SHP77 treated with DMSO at 0.1 percent for 48 hours (cell line): ENCODE measurements at places on chromosomes 12 and 14.
A peak's percentile ranks its signal among the peaks of the same experiment; 100 is the strongest.

- no peak for DNase-seq
Measured at GRCh38 chr12:122282061-122282460, 15.8 kb upstream of the VPS33A start.

- DNase-seq, result no peak
Measured at GRCh38 chr12:44157359-44157758, 321.5 kb downstream of the TMEM117 start.

DNA sequence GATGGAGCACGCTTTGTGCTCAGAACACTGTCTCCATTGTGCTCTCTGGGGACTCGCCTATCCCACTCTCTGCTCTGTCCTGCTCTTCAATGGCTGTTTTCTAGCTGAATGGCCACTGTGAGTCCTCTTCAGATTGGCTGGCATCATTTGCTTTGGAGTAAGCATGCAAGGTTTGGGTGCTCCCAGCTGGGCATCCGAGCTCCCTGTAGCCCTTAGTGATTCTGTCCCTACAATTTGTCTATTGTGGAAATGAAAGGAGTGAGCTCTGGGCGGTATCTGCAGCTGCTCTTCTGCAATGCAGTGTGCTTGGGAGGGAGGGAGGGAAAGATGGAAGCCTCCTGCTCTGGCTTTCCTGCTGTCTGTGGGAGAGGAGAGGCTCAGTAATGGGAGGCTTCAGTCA lies 84.8 kb downstream of the SMOC1 start:
- DNase-seq, result no peak

DNA sequence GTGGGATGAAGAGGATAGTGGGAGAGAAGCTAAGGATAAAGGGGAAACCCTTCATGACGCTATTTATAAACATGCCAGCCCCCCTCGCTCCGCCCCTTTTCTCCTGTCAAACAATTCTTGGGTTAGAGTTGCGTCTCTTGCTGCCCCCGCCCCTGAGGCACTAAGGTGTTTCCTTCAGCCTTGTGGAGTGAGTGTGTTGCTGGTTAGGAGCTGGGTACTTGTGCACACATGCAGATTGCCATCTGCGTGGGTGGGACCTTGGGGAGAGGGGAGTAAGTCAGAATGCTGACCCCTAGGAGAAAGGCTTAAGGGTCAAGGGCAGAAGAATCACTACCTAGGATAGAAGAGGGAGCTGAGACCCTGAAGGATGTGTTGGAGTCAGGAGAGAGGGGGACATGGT lies 5.4 kb downstream of the FOXJ2 start:
- DNase-seq, result no peak

GRCh38 chr14:106518054-106518943 lies 991.9 kb downstream of the TMEM121 start:
- no peak for DNase-seq

GRCh38 chr14:100312877-100313400 lies 6.7 kb upstream of the SLC25A29 start:
- DNase-seq, result peak; percentile 23

DNA sequence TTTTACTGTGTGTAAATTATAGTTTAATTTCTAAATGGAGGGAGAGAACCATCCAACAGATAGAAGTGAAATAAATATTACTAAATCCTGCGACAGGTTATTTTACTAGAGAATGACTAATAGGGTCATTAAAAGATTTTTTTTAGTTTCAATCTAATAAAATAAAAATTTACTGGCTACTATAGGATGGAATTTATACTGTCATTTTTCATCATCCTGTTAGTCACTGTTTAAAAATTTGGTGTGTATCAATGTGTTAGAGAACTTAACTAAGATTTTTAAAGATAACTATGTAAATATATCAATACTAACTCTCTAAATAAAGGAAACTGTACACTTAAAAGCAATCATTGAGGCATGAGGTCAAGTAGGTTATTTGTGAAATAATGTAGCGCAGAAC lies 41.1 kb upstream of the CDKN3 start:
- DNase-seq, result no peak

DNA sequence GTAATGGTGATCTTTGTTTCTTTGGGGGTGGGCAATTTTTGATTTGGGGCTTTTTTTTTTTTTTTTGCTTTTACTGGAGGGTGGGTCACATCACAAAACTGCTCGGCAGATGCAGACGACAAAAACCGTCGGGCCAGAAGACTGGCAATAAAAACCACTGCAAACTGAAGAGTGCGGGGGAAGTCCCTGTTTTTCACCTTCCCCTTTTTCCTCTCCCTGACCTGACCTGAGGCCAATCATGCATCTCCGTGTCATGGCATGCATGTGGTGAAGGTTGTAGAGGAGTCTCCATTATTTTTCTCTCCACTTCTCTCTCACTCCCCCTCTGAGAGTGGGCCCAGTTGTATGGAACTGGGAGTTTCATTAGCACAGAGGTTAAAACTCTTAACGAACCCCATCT lies 57.5 kb downstream of the AP5M1 start:
- DNase-seq, result no peak

- DNase-seq, result no peak
Measured at GRCh38 chr12:113782873-113783272, 183.3 kb downstream of the RBM19 start.

DNA sequence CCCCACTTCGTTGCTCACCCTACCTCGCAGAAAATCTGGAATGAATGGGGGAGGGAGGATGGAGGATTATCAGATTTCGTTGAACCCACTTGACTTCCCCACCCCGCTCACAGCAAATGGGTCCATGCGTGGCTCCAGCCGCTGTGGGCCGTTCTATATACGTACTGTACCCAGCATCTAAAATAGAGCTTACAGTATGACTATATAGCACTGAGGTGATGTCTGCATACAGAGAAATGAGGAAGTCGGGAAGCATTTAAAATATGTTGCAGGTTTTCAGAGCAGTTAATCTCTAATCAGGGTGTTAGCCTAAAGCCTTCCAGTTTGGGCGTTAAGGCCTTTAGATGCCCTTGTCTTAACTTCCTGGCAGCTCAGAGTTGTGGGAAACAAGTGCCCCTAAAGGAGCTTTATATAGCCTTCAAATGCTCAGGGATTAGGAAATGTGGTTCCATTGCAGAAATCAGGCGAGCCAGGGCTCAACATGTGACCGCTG lies 1.4 kb downstream of the BICDL1 start:
- DNase-seq, result no peak

DNA sequence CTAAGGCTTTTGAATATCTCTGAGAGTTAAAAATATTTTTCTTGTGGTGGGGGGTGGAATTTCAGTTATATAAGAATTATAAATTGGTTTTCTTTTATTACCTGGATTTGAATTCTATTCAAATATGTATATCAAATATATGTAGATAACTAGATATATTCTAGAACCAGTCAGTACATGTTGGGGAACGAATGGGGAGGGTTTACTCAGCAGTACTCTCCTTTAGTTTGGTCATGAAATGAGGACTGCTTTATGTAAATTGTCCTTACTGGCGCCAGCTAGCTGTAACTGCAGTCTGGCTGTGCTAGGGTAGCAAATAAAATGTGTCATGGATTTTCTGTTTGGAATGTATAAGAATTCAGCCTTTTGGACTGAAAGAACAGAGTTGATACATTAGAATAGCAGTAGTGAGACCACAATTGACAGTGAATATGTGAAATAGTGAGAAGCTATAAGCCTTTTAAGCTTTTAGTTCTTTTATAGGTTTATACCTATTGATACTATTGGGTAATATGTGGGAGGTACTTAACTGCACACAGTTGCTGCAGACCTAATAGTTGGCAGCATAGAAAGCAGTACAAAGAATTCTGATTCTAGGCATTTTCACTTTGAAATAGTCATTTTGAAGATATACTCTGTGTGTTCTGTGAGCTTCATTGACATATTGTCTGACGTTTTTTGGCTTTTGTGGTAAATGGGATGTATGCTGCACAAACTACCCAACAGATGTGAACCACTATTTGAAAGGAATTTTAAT lies 29.0 kb downstream of the ATF7IP start:
- DNase-seq, result peak; percentile 68

DNA sequence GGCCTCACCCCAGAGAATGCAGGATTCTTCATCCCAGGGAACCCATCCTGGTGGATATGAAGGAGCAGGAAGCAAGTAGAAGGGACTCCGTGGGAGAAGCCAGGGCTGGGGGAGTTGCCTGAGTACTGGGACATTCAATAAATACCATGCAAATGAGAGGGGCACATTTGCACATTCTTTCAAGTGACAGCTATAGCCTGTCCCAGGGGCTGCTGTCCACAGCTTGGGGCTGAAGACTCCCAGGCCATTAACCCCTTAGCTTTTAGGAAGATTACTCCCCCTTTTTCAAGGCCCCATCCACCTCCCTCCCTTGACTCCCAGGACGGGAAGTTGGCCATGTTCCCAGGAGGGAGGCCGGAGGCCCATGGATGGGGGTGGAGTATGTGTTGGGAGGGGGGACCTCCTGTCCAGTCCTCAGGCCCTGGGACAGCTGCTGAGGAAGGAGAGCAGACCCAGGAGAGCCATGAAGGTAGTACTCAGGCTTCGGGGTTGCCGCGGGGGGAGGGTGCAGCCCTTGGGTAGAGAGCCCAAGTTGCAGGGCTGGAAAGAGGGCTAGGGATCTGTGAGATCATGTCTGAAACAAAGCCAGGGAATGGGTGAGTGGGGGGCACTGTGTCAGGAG lies 974 bp upstream of the TNS2 start:
- DNase-seq, result no peak

GRCh38 chr14:52405314-52405713 lies 91.2 kb downstream of the PTGER2 start:
- no peak for DNase-seq

DNA sequence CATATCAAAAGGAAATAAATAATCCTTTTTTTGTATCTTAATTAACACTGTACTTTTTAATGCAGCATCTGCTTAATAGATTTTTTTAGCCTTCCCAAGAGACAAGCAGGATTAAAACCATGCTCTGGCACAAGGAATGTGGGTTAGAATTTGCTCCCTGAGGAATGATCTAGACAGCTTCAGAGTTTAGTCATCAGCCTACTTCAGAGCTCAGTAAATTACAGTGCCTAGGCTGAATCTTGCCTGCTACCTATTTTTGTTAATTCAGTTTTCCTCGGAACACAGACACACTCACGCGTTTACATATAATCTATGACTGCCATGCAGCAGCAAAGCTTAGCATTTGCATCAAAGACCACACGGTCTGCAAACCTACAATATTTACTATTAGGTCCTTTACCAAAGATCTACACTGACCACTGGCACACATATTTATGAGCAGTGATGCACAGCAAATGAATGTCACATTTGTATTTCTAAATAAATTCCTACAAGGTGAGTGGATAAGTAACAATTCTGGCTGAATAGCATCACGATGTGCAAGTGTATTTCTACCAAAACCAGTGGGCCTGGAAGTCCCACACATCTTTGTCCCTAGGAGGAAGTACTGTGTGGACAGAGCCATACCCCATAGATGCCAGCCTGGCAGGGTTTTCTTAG lies 309.8 kb upstream of the TMEM132C start:
- DNase-seq, result no peak
